ENCODE measurements at places on chromosomes 13 and 19. TPM values are rescaled to one million over a fixed set of nuclear protein-coding genes. Genes with fewer than 3 reads are reported as not detected.

The VSIG10L gene
- total RNA-seq: 0.96 TPM

The PLIN5 gene
- 28.6 TPM for total RNA-seq

DNA sequence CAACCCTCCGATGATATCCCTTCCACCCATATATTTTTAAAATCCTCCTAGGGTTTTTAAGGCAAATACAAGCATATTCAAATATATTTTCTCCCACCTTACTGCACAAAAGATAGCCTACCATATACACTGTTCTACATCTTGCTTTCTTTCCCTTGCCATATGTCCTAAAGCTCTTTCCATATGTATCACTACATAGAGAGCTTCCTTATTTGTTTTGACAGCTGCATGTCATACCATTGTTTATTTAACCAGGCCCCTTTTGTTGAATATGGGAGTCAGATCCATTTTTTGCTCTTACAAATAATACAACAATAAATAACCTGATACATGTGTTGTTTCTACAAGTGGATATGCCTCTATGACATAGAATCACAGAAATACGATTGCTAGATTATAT lies 32.8 kb upstream of the WDFY2 start:
- no peak for DNase-seq

- no peak for DNase-seq
Measured at GRCh38 chr13:95620825-95621498, 23.5 kb downstream of the DZIP1 start.

The CLDND2 gene
- total RNA-seq: not detected

DNA sequence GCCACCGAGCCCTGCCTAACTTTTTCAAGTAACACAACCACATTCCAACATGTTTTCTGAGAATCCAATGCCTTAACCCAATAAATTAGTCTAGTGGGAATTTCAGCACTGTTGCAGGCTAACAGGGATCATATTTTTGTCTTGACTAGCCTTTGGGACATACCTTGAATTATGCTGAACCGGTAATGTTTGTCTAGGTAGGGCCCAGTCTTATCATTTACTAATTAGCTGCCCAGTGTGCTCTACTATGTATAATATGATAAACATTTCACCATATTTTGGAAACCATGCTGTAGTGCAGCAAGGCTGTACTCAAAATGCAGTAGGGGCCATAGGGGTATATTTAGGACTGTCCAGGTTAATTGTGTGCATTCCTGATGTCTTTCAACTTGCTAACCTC lies 3.3 kb upstream of the PDS5B start:
- no peak for DNase-seq

GRCh38 chr19:49335071-49335783 lies at the start of gene CD37:
CD37 (plus strand) TSS chr19:49335406; CDS start chr19:49335541, 135 bp downstream.
- no peak for DNase-seq

DNA sequence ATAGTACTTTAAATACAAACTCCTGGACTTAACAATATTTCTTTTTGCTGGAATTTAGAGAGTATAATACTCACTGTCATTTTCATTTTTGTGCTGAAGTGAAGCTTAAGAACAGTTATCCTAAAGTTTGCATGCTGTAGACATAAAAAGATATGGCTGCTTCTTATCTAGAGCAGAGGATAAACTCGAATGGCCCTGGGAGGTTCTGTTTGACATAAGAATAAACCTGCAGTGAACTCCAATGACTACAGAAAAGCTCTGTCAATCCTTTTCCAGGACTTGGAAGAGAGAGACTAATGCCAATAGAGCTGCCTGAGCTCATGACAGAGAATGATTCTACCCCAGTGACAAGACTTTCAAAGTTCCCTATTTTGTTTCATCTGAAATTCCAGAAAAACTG lies 1017.8 kb upstream of the MIR17HG start:
- no peak for DNase-seq

- DNase-seq: no peak
Measured at GRCh38 chr13:46119883-46120614, 15.2 kb upstream of the CPB2 start.

The OR1M1 gene
- total RNA-seq: not detected

DNA sequence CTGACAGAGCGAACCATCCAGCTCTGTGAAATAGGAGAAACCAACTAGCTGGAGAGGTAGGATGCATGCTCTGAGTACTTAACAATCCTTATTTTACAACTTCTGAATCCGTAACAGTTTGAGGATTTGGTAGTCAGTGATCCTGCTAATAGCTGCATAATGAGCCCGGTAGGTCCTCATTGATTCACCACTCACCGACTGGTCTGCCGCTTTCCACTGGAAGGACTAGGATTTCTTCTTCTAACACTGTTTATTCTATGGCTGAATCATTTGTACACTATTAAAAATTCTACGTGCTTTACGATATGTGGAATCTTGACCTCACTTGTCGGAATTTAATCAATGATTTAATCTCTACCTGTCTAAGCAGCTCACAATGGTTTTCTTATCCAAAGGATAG lies 33.9 kb downstream of the SPATA13 start:
- no peak for DNase-seq

- DNase-seq: no peak
Measured at GRCh38 chr13:28581451-28581850, 77.5 kb upstream of the POMP start.

DNA sequence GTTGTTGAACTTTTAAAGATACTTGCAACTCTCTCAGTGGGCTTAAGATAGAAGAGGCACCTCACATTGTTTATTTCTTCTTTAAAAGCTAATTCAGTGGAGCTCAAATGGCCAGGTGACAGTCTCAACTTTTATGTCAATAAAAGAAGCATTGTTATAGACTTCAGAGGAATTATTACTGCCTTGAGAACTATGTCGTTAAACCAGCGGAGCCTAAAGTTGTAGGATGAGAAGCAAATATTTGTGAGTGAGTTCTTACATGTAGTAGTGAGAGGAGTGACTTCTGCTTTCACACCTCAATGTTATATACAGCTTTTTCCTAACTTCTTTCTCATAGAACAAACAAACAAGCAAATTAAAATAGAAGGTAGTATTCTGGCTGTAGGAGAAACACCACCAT lies 31.2 kb upstream of the DGKH start:
- no peak for DNase-seq

- DNase-seq: peak; percentile 63
Measured at GRCh38 chr19:11203194-11204075, 6.1 kb upstream of the KANK2 start.

The PRODH2 gene
- not detected for total RNA-seq

GRCh38 chr19:34999498-35000337 lies at the start of gene GRAMD1A:
GRAMD1A (plus strand) TSS chr19:35000323; CDS start chr19:35000479, 156 bp downstream.
- peak; percentile 51 for DNase-seq

DNA sequence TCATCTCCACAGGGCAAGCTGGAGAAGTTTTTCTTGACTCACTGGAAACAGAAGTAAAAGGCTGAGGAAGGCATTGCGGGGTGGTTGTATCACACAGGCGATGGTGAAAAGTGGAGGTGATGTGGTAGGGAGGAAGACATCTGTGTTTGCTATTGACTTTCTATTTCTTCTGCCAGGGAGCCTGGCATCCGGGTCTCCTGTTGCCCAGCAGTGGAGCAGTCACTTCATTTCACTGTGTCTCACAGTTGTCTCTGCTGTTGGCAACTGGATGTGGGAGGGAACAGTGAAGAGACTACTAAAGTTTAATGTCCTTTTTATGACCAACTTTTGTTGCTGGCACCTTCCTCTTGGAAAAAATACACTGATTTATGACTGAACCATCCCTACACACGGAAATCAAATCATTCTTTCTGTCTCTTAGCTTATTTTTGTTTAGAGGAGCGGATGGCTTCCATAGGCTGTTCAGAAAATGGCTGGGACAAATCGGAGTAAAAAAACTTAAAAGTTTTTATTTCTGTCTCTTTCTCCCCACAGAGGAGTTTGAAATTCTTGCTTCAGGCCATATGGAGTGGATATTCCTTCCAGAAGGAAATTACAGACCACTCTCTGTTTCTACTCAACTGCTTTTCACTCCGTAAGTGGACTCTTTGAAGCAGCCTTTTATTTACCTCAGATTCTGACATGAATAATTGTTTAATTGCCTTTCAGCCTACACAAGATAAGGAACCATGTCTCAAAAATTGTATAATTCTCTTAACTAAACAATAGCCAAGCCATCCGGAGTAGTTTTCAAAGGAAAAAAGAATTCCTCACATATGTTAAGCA lies 23.8 kb upstream of the MEDAG start:
- no peak for DNase-seq

The PSG1 gene
- not detected for total RNA-seq

- DNase-seq: no peak
Measured at GRCh38 chr13:41017159-41017558, 2.0 kb downstream of the ELF1 start.

GRCh38 chr13:51887468-51887867 lies 25.7 kb downstream of the CCDC70 start:
- no peak for DNase-seq

The GPR183 gene
- total RNA-seq: 17.2 TPM

DNA sequence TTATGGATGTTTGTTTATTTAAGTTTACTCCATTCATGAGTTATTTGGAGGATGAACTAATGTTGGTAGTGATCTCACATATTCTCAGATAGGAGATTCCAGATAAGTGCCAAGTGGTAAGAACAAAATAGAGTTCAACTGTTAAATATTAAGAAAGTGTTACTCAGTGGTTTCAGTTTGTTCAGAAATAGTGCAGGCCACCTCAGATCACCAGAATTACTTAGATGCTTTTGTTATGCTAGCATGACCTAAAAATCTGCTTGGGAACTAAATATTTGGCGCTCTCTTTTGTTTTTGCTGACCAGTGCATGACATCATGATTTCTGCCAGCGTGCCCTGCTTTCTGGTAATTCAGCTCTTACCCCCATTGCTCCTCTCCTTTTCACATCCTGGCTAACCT lies 15.6 kb downstream of the CLDN10 start:
- DNase-seq: no peak

DNA sequence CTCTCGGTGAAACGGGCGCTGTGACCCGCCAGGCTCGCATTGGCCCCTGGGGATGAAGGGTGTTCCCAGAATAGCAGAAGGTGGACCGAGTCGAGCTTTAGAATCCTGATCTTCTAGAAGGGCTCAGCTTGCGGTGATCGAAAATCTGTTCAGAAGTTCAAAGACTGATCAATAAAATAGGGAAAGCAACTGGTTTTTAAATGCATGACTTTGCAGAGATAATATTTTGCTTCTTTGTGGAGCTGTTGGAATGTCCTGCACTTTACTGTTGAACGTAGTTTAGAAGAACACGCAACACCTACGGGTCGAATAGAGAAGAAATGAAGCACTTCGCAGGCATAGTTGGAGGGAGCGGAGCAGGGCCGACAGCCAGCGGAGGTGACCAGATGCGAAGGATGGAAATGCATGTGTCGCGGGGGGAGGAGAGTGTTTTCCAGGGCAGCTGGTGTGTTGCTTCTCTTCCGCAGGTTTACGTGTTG lies 766 bp downstream of the CEBPG start:
- no peak for DNase-seq

GRCh38 chr19:50720181-50720920 lies 749 bp upstream of the SHANK1 start:
- DNase-seq: no peak

The TTC9B gene
- not detected for total RNA-seq

GRCh38 chr19:531009-531752 lies 379 bp upstream of the CDC34 start:
- DNase-seq: no peak

The ZNF677 gene
- total RNA-seq: 11.9 TPM

The HCST gene
- total RNA-seq: 17.1 TPM

DNA sequence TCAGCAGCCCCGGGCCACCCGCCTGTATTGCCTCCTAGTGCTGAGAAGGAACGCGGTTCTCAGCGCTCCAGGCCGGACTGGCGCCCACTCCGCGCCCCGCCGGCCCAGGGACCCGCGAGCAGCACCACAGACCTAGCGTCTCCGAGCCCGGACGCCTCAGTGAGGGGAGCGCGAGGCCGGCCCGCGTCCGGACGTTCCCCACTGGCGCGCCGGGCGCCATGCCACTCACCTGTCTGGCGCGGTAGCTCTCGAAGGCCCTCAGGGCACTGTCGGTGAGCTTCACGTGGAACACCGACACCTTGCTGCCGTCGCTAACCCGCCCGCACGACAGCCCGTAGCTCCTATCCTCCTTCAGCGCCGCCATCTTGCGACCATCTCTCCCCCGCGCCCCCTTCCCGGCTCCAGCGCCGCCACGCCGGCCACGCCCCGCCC lies at the start of gene ELL:
Gene ELL (minus strand): TSS at position 379 of the 432 bp plus-strand sequence. CDS start 15 bp downstream, at position 364.
- DNase-seq: no peak
